ENCODE measurements at places on chromosomes 4 and X.

- DNase-seq: no peak
Observed at GRCh38 chr4:2696423-2696822, 59.7 kb downstream of the TNIP2 start.

- DNase-seq: no peak
Observed at GRCh38 chr4:38621028-38621684, 42.8 kb upstream of the KLF3 start.

DNA sequence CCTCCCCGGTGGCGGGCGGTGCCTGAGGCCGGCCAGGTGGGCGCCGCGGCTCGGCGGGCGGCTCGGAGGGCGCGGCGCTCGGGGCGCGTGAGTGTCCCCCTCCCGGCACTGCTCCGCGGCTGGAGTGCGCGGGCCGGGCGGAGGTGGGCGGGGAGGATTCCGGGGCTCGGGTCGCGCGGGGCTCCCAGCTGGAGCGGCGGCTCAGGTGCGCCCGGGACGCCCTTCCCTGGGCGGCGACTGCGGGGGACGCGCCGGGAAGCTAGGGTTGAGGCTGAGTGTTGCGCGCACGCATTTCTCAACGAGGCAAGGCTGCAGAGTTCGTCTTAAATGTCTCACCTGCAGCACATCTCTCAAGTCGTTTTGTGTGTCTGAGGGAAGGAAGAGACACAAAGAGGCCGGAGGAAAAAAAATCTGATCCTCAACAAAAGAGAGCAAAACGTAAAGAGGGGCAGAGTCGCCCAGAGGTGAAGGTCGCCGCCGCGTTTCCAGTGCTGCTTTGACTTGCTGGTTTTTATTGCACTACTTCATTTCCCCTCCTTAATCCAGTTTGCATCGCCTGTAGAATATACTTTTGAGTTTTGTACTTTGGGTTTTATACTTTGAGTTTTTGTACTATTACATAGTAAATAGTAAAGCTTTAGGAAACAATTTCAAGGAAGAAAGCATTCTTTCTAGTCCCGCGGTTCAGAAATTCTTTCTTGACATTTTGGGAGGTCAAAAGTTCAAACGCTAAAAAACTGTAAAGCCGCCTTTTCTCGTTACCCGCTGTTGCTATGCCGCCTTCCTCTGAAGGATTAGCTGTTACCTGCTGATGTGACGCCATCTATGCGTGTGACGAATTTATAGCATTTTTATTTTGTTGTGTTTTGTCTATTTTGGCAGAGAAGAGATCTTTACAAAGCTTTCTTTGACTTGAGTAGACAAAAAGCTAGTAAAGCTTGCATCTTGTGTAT lies 106.5 kb upstream of the STOX2 start:
- no peak for DNase-seq

GRCh38 chr4:151614561-151614960 lies 146.2 kb downstream of the GATB start:
- DNase-seq: no peak

DNA sequence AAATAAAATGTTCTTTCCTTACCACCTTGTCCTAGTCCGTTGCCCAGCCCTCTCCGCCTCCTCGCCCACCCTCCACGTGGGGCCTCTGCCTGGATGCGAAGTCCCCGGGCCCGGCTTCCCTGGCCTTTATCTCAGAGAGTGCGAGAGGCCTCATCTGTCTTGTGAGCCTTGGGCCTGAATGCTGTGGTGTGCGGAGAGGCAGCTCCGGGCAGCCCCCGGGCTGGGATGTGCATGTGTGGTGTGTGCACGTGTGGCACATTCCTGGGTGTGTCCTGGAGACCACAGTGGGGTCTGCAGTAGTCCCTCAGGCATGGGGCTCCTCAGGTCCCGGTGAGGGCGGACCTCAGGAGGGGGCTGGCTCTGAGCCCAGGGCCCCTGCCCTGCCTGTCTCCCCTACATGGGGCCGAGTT lies 31.4 kb downstream of the DOK7 start:
- DNase-seq: no peak

DNA sequence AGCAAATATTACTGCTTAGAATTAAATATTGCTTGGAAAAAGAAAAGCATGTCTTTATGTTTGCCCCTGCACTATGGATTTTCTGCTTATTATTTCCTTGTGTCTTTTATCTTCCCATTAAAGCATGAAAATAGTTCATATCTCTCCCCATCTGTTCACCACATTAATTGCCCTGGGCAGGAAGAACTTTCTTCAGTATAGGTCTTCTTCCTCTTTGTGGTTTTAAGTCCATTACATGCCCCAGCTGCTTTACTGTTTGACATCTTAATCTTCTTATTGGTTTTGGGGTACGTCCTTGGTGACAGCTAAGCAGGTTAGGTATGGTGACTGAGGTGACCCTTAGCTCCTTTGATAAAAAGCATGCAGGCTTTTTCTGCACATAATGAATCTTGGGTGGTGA lies 157.3 kb downstream of the AASDH start:
- DNase-seq: no peak

DNA sequence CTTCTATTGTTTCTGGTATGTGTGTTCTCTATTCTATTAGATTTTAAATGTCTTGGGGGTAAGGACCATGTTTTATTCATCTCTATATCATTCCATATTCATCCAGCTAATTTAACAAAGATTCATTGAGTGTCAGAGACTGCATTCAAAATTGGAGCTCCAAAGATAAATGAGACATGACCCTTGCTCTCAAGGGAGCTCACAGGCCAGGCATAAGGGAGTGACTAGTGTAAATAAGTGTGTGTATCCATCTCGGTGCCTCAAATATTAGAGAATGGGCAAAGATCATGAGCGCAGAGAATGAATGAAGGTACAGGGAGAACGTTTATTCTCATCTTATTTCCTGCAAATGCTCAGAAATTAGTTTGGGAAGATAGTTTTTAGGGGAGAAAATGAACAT lies 150.1 kb upstream of the CASK start:
- DNase-seq: no peak

DNA sequence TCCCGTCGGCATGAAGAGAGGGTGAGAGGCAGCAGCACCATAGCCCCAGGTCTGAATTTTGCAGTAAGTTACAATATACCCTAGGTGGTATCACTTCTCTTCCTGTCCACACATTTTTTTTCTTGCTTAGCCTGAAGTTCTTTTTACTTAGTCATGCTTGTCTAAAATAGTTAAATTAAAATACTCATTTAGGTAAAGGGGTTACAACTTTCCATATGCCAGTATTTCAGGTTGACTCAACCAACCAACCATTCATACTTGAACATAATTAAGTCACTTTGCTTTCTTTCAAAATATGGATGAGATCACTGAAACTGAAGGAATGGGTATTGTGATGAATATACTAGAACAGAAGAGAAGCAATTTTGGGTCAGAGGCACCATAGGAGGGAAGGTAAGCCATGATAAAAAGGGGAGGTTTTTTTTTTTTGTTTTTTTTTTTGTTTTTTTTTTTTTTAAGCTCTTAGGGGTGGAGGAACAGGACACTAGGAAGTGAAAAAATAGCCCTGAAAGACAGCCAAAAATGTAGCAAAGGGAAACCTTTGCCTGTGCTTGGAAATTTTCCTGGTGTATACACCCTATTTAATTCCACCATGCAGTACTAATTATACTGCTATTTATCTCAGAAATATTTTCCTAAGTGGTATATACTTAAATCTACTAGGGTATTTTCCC lies 41.8 kb downstream of the RPS6KA3 start:
- peak; percentile 3 for DNase-seq

DNA sequence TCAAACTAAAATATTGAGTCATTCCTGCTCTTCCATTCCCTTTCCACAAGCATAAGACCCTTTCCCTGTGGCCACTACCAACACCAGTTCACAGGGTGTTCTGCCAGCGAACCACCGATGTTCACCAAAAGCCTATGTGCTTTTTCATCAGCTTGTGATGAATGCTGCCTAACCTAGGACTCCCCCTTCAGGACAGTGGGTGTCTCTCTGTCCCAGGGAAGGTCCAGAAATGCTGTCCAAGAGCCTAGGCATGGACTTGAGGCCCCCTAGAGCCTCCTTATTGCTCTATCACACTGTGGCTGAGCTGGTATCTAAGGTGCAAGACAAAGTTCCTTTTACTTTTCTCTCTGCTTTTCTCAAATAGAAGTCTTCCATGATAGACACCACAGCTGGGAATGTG lies 1015.6 kb downstream of the PCDH19 start:
- no peak for DNase-seq

DNA sequence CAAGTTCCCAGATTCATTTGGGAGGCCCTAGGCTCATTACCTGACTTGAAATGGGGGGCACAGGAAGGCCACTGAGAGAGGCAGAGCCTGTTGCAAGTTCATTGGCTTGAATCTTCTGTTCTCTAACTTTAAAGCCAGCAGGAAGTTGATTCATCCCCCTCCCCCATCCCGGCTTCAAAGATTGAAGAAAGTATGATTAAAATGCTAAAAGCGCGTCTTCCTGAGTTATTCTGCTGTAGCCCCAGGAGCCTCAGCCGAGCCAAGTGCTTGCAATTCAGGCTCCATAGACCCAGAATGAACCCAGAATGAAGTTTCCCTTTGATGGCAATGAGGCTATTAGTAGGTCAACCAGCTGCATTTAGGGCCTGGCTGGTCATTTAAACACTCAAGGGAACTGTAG lies 14.7 kb downstream of the CHST7 start:
- DNase-seq: peak; percentile 46

- DNase-seq: no peak
Observed at GRCh38 chr4:87427518-87427868, 5.1 kb downstream of the NUDT9 start.

DNA sequence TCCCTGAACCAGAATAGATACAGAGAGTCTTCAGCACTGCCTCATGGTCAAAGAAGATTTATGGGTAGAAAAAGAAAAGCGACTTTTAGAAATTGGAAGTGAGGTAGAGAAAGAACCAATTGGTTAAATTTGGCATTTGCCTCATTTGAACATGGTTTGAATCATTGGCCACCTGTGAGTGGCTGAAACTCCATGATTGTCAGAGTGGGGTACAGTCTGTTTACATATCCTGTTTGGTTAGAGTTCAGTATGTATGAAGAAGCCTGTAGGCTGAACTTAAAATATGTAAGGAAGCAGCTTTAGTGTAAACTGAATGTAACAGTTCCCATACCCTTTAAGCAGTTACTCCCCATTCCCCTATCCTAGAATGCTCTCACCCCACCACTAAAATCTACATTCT lies 76.0 kb upstream of the CTSO start:
- DNase-seq: no peak

- DNase-seq: no peak
Observed at GRCh38 chr4:87121341-87122065, 98.9 kb downstream of the KLHL8 start.

DNA sequence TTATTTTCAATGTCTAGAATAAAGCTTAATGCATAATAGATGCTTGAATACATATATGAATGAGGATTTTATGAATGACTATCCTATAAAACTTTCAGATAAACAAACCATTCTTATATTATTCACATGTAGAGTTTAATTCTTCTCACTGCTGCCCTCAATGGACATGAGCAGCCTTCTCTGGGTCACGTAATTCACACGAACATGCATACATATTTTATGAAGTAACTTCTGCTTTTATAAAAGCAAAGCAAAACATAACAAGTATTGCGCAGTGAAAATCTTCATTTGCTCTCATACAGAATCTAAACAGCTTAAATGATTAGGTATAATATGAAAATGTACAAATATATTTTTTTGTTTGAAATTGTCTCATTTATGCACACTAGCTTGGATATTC lies 116.7 kb downstream of the TMA16 start:
- DNase-seq: no peak

- no peak for DNase-seq
Observed at GRCh38 chr4:4945829-4946228, 73.4 kb downstream of the CYTL1 start.

DNA sequence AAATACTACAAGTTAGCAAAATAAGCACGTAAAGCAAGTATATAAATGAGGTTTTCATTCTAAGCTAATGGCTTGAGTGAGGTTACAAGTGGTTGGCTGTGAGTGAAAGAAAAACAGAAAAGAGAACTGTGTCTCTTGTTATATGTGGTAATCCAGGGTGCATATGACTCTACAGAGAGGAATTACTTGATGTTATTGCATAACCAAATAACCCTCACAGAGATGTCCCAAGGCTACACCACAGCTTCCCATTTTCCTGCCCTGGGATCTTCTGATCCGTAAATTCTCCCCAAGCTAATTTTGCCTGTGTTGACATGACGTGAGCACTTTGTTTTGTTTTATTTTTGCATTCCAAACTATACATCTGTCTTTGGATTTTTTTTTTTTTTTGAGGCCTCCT lies 470.0 kb upstream of the INTU start:
- DNase-seq: no peak

- DNase-seq: no peak
Observed at GRCh38 chr4:911221-911751, 20.8 kb downstream of the GAK start.

DNA sequence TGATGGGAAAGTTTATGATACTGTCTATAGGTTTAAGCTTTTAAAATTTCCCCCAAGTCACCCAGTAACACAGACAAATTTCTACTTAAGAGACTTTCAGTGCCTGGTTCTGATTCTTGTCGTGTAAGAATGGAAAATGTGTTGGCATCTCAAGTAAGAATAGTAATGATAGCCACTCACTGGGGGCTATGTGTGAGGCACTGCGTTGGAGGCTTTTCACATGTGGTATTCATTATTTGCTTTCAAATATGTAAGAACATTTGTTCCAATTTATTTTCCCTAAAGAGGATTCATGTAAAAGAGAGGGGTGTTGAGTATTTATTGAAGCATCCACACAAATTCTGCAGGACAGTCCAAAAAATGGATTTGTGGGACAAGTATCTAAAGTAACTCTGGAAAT lies 143.6 kb downstream of the FNIP2 start:
- no peak for DNase-seq

GRCh38 chr4:127403471-127404084 lies 229.2 kb upstream of the INTU start:
- no peak for DNase-seq

DNA sequence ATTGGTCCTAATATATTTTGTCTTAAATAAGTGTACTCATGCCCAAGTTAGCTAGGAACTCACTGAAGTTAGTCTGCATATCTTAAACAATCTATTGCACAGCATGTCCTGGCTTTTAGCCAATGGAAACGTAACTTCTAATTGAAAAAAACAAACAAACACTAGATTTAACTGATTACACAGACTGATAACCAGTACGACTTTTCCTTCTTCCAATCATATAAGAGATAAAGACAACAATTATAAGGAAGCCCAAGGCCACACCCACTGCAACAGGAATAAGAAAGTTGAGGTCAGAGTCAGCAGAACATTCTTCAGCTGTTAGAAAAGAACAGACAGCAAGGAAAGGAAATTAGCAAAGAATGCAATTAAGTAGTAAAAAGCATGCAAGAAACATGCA lies 40.8 kb downstream of the LAMP2 start:
- DNase-seq: no peak

- no peak for DNase-seq
Observed at GRCh38 chr4:12902735-12903134, 581.4 kb downstream of the RAB28 start.
